ENCODE measurements at places on chromosomes 11 and 22.

DNA sequence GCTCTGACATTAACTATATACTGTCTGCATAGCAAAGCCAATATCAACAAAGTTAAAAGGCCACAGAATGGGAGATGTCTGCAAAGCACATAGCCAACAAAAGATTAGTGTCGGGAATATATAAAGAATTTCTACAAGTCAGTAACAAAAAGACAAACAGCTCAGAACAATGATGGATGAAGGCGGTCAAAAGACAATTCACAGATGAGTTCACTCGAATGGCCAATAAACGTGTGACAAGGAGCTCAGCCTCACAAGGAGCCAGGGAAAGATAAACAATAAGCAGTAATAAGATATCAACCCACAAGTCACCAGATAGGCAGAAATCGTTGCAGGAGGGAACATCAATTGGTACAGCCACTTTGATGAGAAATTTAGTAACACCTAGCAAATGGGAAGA is 106.0 kb upstream of the ISX start:
- no peak for DNase-seq

GRCh38 chr22:21818487-21819182 is 48.8 kb downstream of the MAPK1 start:
- no peak for DNase-seq

DNA sequence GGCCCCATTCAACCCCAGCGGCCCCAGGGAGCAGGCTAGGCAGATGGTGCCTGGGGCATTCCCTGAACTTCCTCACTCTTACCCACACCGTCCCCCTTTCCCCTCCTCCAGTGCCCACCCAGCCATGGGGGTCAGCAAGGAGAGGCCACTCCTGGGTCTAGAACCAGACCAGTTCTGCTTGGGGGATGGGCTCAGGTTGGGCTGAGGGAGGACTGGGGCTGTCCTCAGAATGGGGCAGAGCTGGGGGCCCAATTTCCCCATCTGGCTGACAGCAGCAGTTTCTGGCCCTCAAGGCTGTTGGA is 12.4 kb downstream of the SCYL1 start:
- no peak for DNase-seq

DNA sequence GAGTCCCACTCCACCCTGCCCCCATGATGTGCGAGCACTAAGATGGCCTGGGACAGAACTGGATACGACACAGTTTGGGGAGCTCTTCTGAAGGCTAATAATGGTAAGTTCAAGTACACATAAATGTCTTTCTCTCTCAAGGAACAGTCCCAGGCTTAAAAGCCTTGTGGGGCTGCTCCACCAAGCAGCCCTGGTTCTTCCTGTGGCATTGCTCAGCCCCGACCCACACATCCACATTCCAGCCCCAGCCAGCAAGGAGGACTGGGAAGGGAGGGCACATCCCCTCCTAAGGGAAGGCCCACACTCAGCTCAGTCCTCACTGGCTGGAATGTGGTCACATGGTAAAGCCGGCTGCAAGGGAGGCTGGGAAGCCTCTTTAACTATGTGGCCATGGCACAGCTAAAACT is 13.3 kb upstream of the MB start:
- no peak for DNase-seq

DNA sequence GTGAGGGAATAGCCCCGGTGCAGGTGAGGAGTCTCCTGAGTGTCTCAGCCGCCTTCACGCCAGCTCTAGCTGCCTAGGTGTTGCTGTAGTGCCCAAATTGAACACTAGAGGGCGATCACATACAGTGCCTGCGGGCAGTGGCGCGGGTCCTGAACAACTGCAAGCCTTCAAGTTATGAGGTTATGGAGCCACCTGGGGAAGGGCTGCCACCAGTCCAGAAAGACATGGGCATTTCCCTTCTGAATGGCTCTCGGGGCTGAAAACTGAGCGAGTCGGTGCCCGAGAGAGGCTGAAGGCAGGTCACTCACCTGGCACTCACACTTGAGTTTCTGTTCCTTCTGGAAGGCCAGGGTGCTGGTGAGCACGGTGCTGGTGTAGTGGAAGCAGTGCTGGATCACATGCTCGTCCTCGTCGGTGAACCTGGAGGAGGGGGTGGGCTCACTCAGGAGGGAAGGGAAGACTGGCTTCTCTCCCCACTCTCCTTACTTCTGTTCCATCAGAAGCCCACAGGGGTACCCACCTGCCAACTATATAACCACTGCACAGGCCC is 88.4 kb downstream of the PDE2A start:
- no peak for DNase-seq

- DNase-seq = no peak
These were observed 1022.2 kb downstream of the BRD1 start for GRCh38 chr22:48805516-48805915.

- DNase-seq = no peak
These were observed 10.5 kb upstream of the LDLRAD3 start for GRCh38 chr11:35933320-35933871.

GRCh38 chr22:19864538-19865106 is 9.9 kb upstream of the GNB1L start:
- no peak for DNase-seq

DNA sequence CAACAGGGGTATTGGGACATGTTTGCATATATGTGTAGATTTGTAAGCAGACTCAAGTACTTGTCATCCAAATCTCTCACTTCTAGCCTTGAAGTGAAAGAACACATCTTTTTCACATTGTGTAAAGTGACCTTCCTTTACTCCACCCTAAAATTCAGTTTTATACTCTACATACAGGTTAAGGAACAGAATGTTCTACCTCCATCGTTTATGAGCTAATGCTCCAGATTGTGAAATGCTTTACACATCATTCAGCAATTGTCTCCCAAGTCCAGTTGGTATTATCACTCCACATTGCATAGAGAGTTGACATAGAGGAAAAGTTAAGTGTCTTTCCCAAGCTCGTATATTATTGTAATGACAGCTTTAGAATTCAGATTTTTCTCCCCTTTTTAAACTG is 46.1 kb upstream of the BLID start:
- DNase-seq = no peak

DNA sequence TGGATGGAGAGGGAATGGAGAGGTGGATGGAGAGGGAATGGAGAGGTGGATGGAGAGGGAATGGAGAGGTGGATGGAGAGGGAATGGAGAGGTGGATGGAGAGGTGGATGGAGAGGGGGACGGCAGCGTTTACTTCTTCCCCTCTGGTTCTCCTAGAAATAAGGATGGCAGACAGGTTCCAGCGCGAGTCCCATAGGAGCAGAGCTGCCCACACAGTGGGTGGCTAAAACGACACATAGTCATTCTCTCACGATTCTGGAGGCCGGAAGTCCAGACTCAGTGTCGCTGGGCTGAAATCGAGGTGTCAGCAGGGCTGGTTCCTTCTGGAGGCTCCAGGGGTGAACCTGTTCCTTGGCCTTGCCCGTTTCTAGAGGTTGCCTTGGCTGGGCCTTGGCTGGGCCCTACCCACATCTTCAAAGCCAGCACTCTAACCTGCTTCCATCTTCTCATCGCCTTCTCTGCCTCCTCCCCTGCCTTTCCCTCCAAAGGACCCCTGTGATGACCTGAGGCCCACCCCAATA is 12.7 kb upstream of the CTSD start:
- DNase-seq = no peak

DNA sequence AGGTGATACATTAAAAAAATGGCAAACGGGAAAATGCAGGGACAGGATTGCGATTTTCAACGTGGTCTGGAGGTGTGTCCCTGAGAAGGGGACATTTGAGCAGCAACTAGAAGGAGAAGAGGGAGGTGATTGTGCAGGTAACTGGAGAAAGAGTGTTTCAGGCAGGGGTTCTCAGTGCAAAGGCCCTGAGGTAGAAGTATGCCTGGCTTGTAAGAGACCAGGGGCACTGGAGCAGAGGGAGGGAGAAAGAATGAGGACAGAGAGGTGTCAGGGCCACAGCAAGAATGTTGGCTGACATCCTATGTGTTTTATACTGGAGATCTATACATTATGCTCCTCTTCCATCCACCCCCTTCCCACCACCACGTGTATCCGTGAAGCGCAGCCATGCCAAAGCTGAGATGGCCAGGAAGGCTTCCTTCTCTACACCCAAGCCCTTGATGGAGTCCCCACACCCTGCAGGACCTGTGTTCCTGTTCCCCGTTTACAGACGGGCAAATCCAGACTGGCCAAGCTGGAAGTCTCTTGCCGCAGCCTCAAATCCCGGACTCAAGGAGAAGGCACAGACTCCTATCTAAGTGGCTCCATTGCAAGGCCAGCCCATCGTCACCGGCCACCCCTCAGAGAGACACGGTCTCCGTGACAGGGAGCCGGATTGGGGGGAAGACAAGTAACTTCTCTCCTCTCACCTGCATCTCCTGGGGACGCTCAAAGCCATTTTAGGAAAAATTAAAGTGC is 416.1 kb downstream of the MN1 start:
- DNase-seq = no peak

GRCh38 chr22:31241200-31241599 is 29.1 kb downstream of the LIMK2 start:
- DNase-seq = no peak

DNA sequence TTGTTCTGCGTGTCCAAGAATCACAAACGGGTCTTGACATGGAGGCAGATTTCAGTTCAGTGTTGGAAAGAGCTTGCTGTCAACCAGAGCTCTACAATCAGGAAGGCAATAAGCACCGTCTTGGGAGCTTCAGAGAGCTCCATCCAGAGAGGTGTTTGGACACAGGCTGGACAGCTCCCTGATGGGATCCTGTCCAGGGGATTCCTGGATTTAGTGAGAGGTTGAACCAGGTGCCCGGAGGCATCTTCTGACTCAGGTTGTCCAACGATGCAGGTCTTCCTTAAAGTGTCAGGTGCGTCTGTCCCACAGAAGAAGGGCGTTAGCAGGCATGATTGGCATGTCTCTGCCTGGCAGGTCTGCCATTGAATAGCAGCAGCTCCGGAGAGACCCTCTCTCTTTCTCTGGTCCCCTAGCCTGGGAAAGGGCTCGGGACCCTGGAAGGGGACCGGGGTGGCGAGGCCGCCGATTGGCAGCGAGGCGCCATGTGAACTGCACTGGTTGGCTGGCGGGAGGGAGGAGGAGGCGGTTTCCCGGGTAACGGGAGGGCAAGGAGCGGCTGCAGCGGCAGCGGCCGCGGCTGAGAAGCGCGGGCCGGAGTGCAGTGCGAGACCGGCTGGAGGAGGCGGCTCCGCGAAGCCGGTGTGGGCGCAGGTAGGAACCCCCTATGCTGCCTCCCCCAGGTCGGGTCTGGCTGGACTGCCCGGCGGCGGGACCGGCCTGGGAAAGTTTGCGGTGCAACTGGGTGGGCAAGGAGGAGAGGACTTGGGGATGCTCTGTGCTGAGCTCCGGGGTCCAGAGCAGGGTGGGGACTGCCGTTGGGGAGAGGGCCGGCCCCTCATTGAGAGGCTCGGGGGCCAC is 104.1 kb upstream of the E2F8 start:
- DNase-seq = no peak

DNA sequence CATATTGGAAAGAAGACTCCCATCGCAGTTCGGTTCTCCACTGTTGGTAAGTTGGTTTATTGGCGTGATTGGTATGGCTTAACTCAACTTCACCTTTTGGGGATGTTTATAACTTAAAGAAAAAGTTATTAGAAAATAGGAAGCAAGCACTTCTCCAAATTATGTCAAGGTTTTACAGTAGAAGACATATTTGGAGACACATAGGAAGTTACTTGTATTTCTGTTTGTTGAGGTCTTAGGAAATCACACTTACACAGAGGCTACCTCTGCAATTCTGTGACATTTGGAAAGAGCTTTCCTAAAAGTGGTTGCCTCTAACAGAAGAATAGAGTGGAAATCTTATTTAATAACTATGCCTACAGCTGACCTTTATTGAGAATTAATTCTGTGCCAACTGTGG is 12.3 kb downstream of the CAT start:
- DNase-seq = no peak

GRCh38 chr11:97856666-97857065 is 1164.1 kb upstream of the CNTN5 start:
- DNase-seq = no peak

GRCh38 chr11:61147791-61148620 is 13.2 kb downstream of the VPS37C start:
- DNase-seq = no peak

DNA sequence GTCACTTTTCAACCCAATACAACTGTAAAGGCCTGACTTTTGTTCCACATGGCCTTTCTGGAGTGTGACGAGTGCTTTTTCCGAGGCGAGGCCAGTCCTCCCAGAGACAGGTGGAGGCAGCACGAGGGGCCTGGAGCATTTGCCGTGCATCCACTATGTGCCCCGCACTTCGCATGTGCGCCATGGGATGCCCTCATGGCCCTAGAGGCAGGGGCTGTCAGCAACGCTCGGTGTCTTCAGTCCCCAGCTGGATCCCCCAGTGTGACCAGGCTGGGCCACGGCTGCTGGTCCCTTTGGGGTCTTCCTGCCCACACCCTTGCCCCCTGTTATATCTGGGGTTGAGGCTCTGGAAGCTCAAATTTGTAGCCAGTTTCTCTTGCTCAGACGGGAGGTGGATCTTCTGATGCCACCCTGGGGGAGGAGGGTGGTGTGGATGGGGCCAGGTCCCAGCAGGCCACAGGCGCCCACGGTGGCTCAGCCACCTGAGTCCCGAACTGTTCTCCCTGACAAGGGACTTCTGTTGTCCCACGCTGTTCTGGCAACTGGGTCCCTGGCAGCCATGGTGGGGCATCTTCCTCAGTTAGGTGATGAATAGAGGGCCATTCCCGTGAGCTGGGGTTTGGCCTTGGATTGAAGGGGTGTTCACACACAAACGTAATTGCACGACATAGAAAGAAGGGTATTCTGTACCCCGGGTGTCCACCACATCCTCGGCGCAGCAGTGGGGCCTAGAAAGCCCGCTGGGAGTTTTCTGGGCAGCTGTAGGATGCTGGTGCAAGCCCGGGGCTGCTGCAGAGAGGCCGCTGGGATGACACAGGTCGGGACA is 100.9 kb downstream of the CTTN start:
- no peak for DNase-seq

- no peak for DNase-seq
These were observed 17.0 kb downstream of the MRGPRD start for GRCh38 chr11:68963779-68964178.

DNA sequence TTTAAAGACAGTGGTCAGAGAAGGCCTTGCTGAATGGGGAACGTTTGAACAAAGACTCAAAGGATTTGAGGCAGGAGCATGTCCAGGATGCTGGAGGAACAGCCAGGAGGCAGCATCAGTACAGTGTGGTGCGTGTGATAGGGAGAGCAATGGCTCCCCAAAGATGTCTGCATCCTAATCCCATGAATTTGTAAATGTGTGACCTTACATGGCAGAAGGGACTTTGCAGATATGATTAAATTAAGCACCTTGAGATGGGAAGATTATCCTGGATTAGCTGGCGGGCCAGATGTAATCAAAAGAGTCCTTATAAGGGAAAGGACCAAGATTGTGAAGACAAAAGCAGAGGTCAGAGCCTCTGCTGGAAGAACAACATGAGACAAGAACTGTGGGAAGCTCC is 24.6 kb upstream of the FAT3 start:
- DNase-seq = no peak

DNA sequence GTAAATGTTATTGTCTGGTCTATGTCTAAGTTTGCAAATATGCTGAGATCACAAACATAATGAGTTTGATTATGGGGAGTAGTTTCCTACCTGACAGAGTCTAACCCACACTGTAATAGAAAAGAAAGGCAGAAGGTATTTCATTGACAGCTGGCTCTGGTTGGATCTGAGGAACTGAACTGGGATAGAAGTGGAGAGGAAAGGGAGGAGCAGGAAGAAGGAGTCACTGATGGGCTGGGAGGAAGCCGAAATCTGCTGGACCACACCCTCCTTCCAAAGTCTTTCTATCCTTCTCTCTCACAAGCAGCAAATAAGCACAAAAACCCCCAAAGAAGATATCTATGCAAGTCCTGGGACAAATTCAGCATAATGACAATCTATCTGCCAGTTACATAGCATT is 11.7 kb downstream of the BLID start:
- DNase-seq = no peak

- DNase-seq = no peak
These were observed 5.4 kb upstream of the NDUFS8 start for GRCh38 chr11:68025047-68025446.

- no peak for DNase-seq
These were observed 14.8 kb upstream of the INCENP start for GRCh38 chr11:62108971-62109404.
